PC-9 (cell line): ENCODE measurements at places on chromosomes 3 and 15. TPM values are rescaled to one million over a fixed set of nuclear protein-coding genes. Genes with fewer than 3 reads are reported as not detected.

DNA sequence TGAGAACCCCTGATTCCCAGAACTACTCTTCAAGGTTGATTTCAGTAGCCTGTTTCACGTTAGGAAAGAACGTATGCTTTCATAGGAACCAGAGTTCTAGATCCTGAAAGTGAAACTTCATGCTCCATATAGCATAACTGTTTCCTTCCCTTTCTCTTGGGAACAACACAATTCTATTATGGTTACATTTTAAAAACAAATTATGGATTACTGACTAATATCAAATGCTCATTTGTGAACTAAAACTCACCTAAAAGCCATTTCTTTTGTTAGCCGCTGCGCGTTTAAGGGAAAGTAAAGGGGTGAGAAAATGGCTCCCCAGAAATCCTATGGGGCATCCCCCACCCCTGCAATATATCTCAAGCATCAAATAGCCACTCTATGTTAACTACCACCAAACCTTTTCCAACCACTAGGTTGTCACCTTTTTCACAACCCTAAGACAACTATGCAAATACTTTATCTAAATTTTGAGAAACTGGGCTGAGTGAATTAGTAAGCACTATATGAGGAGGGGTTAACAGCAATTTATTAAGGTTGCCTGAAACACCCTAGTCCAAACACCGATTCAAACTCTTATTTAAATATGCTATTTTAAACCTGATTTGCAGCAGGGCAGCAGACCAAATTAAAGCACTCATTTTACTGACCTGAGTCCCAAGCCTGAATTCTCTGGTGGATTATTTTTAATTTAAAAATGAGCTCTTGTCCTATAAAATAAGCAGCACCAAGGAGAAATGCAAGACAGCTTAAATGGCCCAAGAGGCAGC, 2.4 kb downstream of the SIAH2 start:
- H3K27me3 ChIP-seq: no peaks in the 10 kb centered on the region
- peak overlapping the region; percentile 69; the same call in 1 of the 2 replicates for H3K4me3 ChIP-seq
- no peak overlapping the region for H3K27ac ChIP-seq
- 0 out of 2 replicates have a peak, but pooled peaks cover 16% of the 10 kb centered on the region for H3K36me3 ChIP-seq
- H3K4me1 ChIP-seq: peaks cover 45% of the 10 kb centered on the region

DNA sequence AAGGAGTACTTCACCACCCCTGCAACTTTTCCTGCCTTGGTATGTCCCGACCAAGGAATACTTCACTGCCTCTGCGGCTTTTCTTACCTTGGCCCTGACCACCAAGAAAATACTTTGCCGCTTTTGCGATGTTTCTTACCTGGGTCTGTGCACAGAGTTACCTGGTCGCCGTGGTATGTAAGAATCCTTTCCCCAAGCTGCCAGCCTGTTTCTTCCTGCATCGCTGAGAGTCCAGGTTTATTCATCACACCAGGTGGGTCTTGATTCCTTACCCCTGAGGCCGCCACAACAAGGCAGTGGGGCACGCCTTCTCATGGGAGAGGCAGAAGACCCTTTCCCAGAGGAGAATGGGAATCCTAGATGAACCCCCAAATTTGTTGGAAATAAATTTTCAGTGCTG, 511.3 kb downstream of the EDEM1 start:
- H3K36me3 ChIP-seq: peaks cover 19% of the 10 kb centered on the region
- DNase-seq: peak; percentile 38
- peak overlapping the region; percentile 57 for H3K4me3 ChIP-seq
- H3K4me1 ChIP-seq: peaks cover 46% of the 10 kb centered on the region
- peak overlapping the region; percentile 91 for H3K27ac ChIP-seq
- H3K27me3 ChIP-seq: no peaks in the 10 kb centered on the region

Gene DGKG
- 9.8 and 20.0 TPM in 2 replicates for total RNA-seq

DNA sequence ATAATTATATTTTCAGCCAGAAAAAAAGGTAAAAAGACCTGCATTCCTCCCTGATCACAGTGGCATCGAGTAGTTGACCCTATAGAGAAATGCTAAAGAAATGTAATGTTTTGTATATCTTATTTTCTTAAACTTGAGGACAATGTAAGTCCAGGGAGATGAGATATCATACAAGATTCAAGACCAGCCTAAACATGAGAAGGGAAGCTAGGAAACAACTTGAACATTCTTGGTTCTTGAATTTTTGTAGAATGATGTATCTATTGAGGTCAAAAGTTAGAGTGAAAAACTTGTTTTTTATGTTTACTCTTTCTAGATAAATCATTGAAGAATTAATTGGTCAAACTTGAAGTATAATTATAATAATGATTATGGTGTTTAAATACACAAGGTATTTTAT, 497.7 kb upstream of the TBL1XR1 start:
- no peak overlapping the region for H3K27ac ChIP-seq
- no peaks in the 10 kb centered on the region for H3K36me3 ChIP-seq
- H3K27me3 ChIP-seq: no peaks in the 10 kb centered on the region
- H3K4me1 ChIP-seq: no peaks in the 10 kb centered on the region

Gene AGBL1
- not detected in 2 replicates for total RNA-seq

Gene IL5RA
- not detected in 2 replicates for total RNA-seq

DNA sequence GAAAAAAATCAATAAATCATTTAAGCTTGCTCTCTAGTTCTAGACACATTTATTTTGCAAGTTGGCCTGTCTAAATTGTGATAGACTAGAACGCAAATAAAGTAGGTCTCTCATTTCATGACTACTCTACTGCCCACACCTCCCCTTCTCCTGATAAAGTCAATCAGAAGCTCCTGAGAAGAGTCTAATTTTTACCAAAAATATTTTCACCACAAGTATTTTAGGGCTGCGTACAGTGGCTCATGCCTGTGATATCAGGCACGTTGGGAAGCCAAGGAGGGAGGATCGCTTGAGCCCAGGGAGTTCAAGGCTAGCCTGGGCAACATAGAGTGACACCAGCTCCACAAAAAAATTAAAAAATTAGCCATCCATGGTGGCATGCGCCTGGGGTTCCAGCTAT, 136.5 kb downstream of the TBC1D5 start:
- H3K27me3 ChIP-seq: no peaks in the 10 kb centered on the region
- DNase-seq: no peak
- H3K36me3 ChIP-seq: no peaks in the 10 kb centered on the region
- H3K27ac ChIP-seq: no peak overlapping the region
- no peak overlapping the region for H3K4me3 ChIP-seq

GRCh38 chr15:44530653-44531052, 6.3 kb upstream of the EIF3J start:
- H3K4me1 ChIP-seq: 0 out of 2 replicates have a peak, but pooled peaks cover 5% of the 10 kb centered on the region
- DNase-seq: no peak
- H3K27ac ChIP-seq: no peak overlapping the region
- no peak overlapping the region for H3K4me3 ChIP-seq

DNA sequence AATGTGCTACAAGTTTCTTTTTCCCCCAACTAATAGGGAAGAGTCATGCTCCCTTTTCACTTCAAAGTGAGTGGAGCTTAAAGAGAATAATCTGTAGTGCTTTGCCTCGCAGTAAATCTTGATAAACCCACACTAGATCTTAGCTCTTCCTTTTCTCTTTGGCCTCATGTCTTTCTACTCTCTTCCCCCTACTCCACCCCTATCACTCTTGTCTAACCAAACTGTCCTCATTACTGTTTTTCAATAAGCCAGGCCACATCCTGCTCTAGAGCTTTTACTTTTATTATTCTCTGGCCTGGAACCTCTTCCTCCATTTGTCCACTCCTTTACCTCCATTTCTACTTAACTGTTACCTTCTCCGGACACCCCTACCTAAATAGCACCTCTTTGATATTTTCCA, 291.0 kb upstream of the SATB1 start:
- no peak overlapping the region for H3K4me3 ChIP-seq
- H3K27ac ChIP-seq: no peak overlapping the region
- H3K27me3 ChIP-seq: no peaks in the 10 kb centered on the region
- no peaks in the 10 kb centered on the region for H3K4me1 ChIP-seq
- H3K36me3 ChIP-seq: no peaks in the 10 kb centered on the region

- H3K27ac ChIP-seq: no peak overlapping the region
- no peak for DNase-seq
- no peak overlapping the region for H3K4me3 ChIP-seq
- H3K27me3 ChIP-seq: 0 out of 2 replicates have a peak, but pooled peaks cover 4% of the 10 kb centered on the region
- H3K4me1 ChIP-seq: no peaks in the 10 kb centered on the region
- H3K36me3 ChIP-seq: no peaks in the 10 kb centered on the region
These were observed 45.5 kb downstream of the RFTN1 start for GRCh38 chr3:16468002-16468335.
